ENCODE measurements at places on chromosomes 1 and 21. TPM values are rescaled to one million over a fixed set of nuclear protein-coding genes. Genes with fewer than 3 reads are reported as not detected.

Gene B3GALT5
- total RNA-seq, result not detected

Gene PDC
- total RNA-seq, result 0.28 TPM

Gene AADACL3
- total RNA-seq, result not detected

Gene APCS
- not detected for total RNA-seq

Gene CD34
- 0.14 TPM for total RNA-seq

Gene CD160
- total RNA-seq, result not detected

Gene PERM1
- total RNA-seq, result 0.43 TPM

Gene FCRL6
- not detected for total RNA-seq

Gene GFI1
- total RNA-seq, result under 0.01 TPM

Gene MACO1
- 16.6 TPM for total RNA-seq
